NCI-H2227 treated with DMSO at 0.1 percent for 48 hours (cell line): ENCODE measurements at places on chromosomes 2 and 18.

GRCh38 chr2:72961853-72962468 is 44.6 kb downstream of the EMX1 start:
- no peak for DNase-seq

DNA sequence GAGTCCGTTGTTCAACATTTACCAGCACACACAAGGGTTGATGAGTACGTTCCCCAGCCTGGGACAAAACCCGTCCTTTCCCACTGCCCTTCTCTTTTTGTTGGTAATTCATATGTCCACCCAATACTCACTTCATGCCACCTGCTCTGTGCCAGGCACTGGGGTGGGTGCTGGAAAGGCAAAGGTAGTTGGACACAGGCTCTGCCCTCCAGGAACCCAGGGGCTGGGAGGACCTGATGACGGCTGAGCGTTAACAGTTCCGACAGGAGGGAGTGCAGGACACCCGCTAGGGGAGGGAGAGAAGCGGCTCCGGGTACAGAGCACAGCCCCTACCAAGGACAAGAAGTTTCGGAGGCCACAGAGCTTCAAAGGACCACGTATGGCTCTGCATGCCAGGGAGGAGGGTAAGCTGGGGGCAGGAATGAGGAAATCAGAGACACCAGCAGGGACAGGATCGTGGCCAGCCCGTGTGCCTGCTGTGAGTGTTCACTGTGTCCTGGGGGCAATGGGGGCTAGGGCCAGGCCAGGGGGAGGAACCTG is 134.1 kb upstream of the GPC1 start:
- no peak for DNase-seq

DNA sequence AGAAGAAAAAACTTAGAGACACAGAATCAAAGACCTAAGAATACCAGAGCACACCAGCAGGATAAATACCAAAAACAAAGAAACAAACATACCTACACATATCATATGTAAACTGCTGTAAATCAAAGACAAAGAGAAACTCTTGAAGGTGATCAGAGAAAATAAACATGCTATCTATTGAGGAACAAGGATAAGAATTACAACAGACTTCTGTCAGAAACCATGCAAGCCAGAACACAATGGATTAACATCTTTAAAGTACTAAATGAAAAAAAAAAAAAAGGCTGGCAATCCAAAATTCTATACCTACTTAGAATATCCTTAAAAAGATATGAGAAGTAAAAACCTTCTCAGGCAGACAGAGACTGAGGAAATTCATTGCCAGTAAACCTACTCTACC is 51.6 kb upstream of the MGAT4A start:
- no peak for DNase-seq

- peak; percentile 26 for DNase-seq
These were observed 204.3 kb downstream of the CAMKMT start for GRCh38 chr2:44566059-44566458.

- no peak for DNase-seq
These were observed 613.4 kb downstream of the ARHGAP15 start for GRCh38 chr2:143742581-143742980.

- DNase-seq, result peak; percentile 82
These were observed 6.4 kb downstream of the MYT1L start for GRCh38 chr2:2324565-2325101.
